ENCODE measurements at places on chromosomes 2 and 18.

DNA sequence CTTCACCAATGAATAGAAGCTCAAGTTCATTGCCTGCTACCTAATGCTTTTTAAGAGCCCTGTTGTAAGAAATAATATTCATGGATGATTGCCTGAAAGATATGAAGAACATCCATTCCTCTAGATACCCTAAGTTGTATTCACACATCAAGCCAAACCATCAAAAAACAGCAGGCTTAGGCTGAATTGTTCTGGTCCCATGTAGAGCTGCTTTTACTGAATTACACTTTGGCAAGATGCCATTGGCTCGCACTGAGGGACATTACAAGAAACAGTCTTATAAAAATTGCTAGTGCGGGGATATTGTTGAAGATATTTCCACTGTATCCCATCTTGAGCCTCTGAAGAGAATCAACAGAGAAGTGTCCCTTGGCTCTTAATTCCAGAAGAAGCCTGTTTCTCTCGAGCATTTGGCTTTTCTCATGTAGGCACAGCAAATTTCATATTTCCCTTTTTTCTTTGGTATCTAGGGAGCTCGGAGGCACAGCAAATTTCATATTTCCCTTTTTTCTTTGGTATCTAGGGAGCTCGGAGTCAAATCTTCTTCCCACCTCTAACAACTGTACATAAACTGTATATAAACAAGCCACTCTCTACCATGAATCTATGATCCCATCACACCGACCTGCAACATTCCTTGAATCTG lies 107.5 kb downstream of the COLEC12 start:
- DNase-seq: no peak

GRCh38 chr18:79467126-79467525 lies 71.4 kb downstream of the NFATC1 start:
- no peak for DNase-seq

DNA sequence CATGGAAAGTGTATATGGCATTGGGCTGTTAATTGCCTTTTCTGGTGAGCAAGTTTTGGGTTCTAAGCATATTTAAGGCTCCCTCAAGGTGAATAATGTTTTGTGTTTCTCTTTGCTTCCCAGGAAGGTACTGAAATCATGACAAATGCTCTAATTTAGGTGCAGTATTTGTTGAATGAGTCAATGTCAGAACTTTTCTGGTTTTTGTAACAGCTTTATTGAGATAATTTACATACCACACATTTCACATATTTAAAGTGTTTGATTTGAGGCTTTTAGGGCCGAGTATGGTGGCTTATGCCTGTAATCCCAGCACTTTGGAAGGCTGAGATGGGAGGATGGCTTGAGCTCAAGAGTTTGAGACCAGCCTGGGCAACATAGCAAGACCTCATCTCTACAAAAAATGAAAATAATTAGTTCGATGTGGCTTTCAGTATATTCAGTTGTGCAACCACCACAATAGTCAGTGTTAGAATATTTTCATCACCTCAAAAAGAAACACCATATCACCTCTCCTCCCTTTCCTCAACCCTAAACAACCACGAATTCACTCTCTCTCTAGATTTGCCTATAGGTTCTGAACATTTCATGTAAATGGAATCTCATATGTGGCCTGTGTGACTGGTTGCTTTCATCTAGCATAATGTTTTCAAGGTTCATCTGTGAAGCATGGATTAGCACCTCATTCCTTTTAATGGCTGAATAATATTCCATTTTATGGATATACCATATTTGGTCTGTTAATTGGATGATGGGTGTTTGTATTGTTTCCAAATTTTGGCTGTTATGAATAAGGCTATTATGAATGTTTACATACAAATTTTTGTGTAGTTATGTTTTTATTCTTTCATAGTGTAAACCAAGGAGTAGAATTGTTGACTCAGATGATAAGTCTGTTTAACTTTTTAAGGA lies 54.9 kb downstream of the MGAT5 start:
- no peak for DNase-seq

DNA sequence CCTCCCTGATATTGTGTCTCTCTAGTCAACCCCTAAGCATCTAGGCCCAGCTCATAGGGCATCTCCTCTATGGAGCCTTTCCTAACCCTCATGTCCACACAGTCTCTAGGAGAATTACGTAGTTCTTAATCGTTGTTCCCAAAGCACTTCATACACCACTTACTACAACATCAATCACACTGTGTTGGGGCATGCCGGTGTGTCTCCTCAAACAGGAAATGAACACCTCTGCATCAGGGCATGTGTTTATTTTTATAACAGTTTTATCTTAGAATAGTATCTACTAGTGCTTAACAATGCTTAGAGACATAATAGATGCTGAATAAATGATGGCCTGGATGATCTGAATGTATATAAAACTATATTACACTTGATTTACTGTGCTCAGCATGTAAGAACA lies 19.7 kb downstream of the CYP1B1 start:
- no peak for DNase-seq

DNA sequence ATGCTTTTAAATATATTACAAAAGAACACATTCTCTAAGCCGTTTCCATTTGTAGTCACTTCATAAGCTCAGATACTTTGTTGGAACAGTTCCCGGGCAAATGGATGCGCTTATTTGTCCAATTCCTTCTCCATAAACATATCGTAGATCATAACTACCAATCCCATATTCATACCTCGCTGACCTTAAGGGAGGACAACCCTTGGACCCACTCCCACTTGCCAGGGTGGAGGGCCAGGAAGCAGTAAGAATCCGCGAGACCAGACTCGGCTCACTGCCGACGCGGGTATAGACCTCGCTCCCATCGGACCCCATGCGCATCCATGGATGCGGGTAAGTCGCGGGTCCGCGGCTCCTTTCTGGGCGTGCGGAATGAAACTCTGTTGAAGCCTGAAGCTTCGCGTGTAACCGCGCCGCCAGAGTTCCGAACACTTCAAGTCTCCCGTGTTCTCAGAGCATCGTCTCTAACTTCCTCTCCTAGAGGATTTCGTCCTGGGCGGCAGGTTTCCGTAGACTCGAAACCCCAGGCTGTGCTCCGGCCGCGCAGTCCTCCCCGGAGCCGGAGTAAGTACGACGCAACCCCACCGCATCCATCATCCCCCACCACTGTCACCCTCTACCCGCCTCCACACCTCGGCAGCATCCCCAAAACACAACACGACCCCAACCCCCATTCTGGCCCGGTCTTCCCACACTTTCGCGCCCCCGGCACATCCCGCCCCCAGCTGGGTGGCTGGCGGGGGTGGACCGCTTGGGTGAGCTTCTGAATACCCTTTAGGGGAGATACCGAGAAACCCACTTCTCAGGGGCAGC lies 1.1 kb downstream of the DSC3 start:
- no peak for DNase-seq

- peak; percentile 86 for DNase-seq
Measured at GRCh38 chr18:10519999-10520935, 5.6 kb upstream of the NAPG start.

- DNase-seq: no peak
Measured at GRCh38 chr2:173414823-173415322, 60.2 kb downstream of the CDCA7 start.

- no peak for DNase-seq
Measured at GRCh38 chr2:180246268-180246667, 239.2 kb upstream of the CWC22 start.

DNA sequence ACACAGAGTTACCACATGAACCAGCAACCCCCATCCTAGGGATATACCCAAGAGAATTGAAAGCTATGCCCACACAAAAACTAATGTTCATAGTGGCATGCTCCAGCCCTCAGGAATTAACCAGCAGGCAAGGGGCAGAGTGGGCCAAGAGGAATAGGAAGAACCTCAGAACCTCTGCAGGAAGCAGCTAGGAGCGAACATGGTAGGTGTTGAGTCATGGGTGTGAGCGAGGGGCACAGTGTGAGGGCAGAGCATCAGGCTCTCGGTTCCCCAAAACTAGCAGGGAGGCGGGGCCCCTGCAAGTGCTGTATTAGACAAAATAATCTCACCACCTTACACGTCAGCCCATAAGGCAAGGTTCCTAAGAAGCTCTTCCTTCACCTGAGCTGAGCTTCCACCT lies 5.6 kb upstream of the RUFY4 start:
- DNase-seq: no peak

GRCh38 chr2:98394595-98395153 lies 48.4 kb downstream of the CNGA3 start:
- DNase-seq: peak; percentile 32

DNA sequence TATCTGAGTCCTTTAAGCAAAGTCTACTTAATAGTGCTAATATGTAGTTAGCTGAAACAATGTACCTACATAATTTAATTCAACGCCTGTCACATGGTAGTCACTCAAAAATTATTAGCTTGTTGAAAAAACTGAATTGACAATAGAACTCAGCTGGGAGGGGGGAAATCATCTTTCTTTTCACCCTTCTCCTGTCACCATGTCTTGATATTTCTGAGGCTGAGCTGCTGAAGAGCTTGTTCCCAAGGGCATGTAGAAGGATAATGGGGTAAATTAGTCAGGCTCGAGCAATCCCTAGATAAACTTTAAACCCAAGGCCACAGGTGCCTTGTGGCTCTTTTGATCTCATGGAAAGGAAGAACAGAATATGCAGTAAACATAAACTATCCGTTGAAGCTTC lies 339.6 kb upstream of the LRATD1 start:
- no peak for DNase-seq

DNA sequence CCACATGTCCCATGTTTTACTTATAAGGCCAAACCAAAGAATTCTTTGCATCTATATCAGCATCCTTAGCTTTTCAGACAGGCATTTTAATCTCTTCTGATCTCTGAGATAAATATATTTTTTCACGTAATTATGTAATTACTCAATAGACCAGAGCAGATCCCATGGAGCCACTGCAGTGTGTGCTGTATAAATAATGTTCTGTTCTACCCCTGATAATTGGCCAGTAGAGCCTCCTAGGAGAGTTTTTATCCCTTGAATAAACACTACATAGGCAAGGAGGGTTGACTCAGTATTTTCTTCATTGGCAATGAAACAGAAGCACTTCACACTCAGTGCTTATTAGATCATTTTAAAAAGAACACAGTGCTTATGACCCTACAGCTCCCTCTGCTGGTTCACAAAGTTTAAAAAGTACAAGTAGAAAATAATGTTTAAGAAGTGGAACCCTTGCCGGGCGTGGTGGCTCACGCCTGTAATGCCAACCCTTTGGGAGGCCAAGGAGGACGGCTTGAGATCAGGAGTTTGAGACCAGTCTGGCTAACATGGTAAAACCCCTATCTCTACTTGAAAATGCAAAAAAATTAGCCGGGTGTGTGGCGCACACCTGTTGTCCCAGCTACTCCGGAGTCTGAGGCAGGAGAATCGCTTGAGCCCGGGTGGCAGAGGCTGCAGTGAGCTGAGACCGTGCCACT lies 91.9 kb downstream of the PPP1R1C start:
- peak; percentile 77 for DNase-seq
